ENCODE measurements at places on chromosomes 2 and 18.

DNA sequence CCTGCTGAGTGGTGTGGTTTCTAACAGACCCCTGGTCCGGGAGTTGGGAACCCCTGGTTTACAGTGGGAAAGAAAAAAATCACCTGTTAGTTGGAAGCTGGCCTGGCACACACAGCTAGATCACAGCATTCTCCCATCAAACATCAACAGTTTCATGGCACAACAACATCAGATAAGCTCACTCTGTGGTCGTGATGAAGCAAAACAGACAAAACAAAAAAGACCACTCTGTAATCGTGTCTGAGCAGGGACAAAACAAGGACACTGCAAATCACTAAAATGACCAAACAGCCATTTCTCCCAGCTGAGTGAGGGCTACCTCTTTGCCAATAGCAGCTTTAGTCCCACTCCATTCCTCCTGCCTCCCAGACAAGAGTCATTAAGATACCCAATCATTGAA is 9.0 kb upstream of the IMPACT start:
- no peak for DNase-seq

DNA sequence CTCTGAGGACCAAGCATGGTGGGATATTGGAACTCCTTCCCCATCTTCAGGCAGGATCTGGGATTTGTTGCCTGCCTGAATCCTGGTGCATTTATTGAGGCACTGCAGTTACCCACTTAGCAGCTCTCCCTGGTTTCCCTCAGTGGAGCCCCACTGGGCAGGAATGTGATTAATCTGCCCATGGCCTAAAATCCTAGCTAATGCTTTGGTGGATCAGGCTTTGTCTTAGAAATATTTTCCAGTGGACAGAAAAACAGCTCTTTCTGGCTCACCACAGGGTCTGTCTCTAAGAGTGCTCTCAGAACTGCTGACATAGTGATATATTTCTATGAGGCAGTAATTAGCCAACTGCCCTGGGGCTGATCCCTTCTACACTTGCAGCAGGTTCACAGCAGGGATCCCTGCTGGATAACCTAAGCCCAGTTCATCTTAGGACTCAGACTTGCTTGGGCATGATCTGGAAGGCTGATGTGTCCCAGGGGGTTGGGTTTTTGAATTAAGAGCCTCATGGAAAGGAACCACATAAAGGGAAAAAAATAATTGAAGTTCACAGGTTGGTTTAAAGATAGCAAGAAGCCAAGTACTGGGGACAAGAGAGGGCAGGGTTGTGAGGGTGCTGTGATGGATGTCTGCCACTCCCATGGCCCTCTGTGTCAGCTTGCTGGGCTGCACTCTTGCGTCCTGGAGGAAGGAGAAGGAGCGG is 44.3 kb upstream of the ZDBF2 start:
- DNase-seq, result no peak

DNA sequence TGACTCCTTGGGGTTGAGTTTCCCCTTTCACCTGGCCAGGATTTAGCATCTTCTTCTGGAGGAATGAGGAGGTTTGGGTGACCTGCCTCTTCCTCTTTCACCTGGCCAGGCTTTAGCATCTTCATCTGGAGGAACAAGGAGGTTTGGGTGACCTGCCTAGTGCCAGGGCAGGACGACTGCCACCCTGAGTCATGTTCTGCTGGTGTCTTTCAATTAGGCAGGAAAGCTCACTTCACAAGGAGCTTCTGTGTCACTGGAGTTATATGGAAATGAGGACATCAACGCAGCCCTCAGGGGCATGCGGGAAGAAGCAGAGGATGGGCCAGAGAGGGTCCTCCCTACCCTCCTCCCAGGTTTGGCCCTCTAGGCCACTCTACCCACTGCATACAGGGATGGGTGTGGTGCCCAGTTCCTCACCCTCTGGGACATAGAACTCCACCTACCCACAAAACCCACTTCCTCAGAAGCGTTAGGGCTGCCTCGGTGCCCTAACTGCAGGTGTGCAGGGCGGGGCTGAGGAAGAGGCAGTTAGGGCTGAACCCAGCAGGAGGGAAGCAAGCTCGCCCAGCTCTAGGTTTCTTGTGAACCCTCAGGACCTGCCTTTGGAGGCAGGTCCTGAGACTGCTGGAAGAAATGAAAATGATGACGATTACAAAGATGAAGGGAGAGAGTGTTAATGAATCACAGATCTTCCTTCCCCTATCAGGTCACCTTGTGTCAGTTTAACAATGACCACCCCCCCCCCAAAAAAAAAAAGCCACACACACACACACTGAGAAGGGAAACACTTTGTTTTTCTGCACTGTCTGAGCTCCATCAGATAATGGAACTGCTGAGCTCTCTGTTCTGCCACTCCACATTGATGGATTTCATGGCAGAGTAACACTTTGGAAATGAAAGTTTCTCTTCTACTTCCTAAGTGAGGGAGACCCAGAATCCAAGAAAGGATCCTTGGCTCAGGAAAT is 71.0 kb downstream of the ARL4C start:
- no peak for DNase-seq

GRCh38 chr2:153567367-153567766 is 88.8 kb upstream of the RPRM start:
- no peak for DNase-seq

- DNase-seq, result no peak
Observed at GRCh38 chr2:152154462-152154861, 21.1 kb downstream of the STAM2 start.

DNA sequence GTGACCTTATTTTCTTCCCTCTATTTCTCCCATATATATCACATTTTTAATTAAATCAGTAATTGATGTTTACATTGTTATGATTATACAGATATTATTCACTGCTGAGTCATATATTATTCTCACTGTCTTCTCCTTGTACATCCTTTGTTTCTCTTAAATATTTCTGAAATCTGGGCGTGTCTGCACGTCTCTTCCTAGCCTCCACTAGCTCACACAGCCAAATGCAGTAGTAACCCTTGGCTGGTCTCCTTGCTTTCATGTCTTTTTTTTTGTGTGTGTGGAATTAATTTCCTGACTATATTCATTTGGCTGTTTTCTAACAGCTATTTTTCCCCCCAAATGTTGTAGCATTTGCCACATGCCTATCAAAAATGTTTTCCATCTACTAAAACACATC is 15.8 kb downstream of the CCNYL1 start:
- no peak for DNase-seq

DNA sequence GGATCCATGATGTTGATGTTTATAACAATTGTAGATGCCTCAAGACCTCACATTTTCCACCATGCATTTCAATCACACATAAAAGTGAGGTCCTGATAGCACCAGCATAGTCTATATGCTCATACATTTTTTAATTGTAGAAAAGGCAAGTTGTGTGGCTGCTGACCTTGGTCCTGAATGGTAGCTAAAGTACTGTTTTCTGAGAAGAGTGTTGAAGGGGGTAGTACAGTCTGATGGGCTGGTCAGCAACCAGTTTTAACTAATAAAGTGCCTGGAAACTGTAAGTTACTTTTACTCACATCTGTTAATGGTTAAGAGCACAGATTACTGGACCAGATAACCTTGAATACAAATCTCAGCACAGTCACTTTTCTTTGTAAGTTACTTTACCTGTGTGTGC is 15.9 kb downstream of the ZNF638 start:
- no peak for DNase-seq

GRCh38 chr18:72704202-72704601 is 160.1 kb upstream of the CBLN2 start:
- DNase-seq, result no peak

DNA sequence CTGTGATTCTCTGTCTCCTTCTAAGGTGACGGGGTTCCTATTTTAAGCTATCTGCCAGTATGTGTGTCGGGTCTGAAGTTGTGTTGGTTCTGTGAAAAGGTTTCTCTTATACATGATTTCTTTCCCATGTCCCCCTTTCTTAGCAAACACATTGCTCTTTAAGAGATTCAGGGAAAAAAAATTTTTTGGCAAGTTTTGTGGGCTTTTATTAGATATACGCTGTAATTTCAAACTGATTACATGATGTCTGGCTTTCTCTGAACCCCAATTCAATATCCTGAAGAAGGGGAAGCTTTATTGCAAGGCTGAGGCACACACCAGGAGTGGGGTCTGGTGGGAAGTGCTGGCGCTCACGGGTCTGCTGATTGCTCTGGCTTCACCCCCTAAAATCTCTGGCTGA is 210.6 kb downstream of the AGPS start:
- DNase-seq, result no peak

DNA sequence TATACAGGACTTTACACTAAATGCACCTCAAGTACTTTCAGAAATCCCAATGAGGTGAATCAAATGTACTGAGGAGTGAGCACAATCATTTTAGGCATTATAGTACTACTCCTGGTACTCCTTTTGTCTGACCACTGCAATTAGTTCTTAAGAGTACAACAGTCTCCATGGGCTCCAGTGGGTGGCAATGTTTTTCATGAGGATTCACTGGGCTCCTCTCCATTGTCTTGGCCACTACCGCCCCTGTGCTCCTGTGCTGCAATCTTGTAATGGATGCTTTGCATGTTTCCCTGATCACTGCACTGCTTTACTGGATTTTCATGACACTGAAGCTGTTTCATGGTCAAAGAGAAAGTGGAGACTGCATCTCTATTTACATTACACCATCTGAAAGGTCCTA is 268.5 kb upstream of the ZSWIM2 start:
- no peak for DNase-seq

GRCh38 chr2:199742884-199743283 is 108.1 kb downstream of the FTCDNL1 start:
- no peak for DNase-seq

DNA sequence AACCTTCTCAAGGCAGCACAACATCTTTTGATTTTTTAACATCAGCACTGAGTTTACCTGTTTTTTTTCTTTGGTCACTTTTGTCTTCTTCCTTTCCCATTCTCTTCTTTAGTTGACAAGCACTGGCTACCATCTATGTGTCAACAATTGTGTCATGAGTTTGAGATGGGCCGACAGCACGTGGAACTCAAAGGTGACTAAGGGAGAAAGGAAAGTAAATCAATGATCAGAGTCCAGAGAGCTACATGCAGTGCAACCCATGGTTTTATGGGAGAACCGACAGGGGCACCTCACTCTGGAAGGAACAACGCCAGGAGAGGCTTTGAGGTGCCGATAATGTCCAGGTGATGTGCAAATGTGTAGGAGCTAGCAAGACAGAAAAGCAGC is 755.5 kb downstream of the RNF144A start:
- DNase-seq, result no peak

- DNase-seq, result no peak
Observed at GRCh38 chr2:66428986-66429612, 5.8 kb upstream of the MEIS1 start.

All from stimulated activated CD4-positive, alpha-beta T cell treated with anti-CD3 and anti-CD28 coated beads, Interleukin-2, amount 100 ng/mL, for 48 hours (primary cell).